ENCODE measurements at places on chromosomes 6 and 20.
A peak's percentile ranks its signal among the peaks of the same experiment; 100 is the strongest.

- DNase-seq, result no peak
Measured at GRCh38 chr6:164439331-164439730, 870.1 kb downstream of the C6orf118 start.

GRCh38 chr6:136403110-136403980 lies 113.7 kb upstream of the BCLAF1 start:
- DNase-seq, result no peak

DNA sequence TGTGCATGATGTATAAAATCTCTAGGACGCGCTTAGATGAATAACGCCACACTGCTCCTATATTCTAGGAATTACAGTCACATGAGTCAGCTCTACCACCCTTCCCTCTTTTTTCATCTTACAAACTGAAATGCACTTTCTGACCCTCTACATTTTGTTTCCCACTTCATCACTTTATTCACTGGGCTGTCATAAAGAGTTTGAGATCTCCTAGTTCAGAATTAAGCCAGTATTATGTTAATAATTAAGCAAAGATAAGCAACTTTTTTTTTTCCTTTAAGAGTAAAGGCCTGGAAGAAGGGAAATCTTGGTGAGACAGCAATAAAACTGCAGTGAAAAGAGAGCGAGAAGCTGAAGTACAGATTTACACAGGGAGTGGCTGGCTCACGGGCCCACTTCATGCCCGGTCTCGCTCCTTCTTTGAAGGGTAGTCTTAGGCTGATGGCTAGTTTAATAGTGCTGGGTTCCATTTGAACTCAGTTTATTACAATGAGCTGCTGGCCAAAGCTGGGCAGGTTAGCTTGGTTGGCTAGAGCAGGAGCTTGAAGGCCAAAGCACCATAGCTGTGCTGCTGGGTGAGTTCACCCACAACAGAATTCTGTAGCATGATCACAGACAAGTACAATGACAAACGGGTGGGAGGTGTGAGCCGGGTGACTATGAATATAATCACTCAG lies 110.6 kb downstream of the MAP7 start:
- no peak for DNase-seq

DNA sequence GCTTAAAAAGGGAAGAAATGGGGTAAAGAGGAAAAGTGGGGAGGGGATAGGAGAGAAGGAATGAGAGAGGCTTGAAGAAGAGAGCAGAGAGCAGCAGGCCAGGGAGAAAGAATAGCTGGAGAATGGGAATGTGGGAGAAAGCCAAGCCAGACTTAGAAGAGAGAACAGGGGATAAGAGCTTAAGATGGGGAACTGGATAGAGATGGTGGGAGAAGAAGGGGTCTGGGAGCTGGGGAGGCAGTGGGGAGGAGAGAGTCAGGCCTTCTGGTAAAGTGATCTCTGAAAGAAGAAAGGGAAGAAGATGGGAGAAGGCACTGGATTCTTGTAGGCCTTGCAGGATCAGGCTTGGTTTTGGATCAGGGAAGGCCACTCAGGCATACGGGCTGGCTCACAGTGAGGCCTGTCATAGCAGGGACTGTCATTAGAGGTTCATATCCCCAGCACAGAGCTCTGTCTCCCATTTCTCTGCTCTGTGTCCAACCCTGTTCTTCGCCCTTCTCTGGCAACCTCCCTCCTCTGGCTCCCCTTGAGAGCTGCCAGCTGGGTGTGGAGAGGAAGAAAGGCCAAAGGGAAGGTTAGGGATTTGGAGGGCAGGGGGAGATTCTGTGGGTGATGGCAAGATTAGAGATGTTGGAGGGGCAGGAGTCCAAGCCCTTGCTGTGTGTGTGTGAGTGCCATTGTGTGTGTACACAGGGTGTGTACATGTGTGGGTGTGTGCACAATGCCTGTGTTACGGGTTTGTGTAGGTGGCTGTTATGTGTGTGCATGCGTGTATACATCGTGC lies 9.3 kb downstream of the SYNGAP1 start:
- DNase-seq, result no peak

- DNase-seq, result no peak
Measured at GRCh38 chr6:25341203-25341552, 62.0 kb downstream of the CARMIL1 start.

GRCh38 chr6:33344701-33345697 lies 27.5 kb upstream of the ZBTB22 start:
- peak; percentile 71 for DNase-seq

GRCh38 chr20:60268491-60268890 lies 310.3 kb downstream of the CDH26 start:
- no peak for DNase-seq

DNA sequence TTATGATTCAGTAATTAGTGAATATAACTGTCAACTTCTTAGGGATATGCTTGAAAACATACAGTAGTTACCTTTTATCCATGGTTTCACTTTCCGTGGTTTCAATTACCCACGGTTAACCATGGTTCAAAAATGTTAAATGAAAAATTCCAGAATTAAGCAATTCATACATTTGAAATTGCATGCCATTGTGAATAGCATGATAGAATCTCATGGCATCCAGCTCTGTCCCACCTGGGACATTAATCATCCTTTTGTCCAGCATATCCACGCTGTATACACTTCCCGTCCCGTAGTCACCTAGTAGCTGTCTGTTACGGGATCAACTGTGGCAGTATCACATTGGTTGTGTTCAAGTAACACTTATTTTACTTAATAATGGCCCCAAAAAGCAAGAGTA lies 781.7 kb upstream of the CITED2 start:
- DNase-seq, result no peak

DNA sequence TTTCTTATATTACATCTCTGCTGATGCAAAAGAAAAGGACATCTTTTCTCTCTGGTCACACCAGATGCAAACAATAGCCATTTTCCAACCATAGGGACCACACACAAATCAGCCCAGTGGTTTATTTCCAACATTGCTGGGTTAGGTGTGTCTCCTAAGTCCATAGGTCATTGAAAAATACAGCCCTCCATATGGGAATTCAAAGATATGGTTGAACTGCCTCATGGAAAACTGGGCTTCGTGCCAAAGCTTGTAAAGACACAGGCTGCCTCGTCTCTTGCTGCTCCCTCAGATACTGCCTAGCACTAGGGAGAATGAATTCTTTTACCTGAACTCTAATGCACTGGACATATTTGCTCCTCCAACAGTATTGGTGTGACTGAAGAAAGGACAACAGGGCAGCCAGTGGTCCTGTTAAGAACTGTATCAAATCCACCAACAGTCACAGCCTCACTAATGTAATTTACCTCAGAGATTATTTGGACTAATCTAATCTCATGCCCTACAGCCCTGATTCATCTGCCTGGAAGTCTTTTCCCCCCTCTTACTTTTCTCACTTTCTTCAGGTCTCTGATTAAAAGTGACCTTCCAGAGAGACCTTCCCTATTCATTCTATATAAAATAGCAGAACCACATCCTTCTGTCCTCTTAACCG lies 48.3 kb upstream of the TBC1D32 start:
- no peak for DNase-seq

- no peak for DNase-seq
Measured at GRCh38 chr20:24827603-24828295, 121.3 kb upstream of the CST7 start.

DNA sequence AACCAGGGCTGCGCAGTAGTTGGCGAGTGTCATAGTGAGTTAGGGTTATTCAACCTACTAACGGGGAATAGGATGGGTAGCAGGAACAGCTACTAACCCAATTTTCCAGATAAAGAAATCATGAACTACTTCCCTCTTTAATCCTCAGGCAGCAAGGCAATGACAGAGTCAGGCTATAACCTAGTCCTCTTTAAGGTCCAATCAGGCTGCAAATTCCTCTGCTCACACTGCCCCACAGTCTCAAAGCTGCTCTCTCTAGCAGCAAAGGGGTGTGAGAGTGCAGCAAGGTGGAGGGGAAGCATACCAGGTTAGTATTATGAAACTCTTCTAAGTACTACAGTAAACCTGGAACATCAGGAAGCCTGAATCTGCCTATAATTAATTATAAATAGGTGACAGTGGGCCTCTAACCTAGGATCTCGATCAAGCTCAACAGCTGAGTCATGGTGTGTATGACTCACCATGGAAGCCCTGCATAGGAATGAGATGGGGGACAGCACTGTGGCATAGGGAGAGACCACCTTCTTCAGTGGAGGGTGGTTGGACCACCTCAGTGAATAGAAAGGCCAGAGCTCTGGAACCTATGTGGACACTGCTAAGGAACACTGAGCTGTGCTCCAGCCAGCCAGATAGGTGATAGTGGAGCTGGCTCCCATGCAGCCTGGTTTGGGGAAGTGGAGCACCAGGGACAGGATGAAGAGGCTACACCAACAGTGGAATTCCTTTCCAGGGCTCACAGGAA lies 7.9 kb downstream of the PEX6 start:
- DNase-seq, result no peak

GRCh38 chr6:157561929-157562810 lies 181.2 kb downstream of the ZDHHC14 start:
- no peak for DNase-seq

GRCh38 chr6:146312608-146313007 lies 231.0 kb upstream of the RAB32 start:
- DNase-seq, result no peak

DNA sequence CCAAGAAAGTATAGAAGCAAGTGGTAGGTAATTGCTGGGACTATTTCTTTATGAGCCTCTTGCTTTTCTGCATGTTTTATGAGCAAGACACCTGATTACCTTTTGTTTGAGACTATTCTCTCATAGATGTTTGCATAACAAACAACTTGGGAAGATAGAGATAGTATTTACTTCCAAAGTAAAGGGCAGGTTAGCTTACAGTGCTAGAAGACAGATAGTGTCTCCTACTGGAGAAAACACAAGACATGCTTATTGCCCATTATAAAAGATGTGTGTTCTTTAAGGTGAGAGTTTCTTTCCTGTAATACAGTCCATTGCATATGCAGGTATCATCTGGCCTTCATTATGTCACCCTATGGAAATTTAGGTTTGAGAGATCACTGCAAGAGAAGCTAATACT lies 174.2 kb upstream of the FUT9 start:
- DNase-seq, result no peak

All from AML-193 (cell line).